ENCODE measurements at places on chromosomes 4 and X.
A peak's percentile ranks its signal among the peaks of the same experiment; 100 is the strongest.

DNA sequence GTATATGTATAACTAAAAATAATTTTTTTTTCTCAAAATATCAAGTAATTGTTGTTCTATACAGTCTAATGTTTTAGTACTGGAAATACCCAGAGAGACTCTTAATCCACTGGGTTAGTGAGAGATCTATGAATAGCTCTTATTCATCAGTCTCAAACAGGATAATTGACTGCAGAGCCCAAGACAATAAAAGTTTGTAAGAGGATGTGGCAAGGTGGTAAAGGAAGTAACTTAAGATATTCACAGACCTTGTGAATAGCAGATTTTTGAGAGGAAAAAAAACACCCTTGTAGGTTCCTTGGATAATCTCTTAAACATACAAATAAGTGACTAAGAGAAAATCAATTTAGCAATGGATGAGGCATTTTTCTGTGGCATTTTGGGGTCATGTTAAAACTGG is 210.9 kb upstream of the FAM241A start:
- DNase-seq = peak; percentile 3

GRCh38 chrX:20951016-20951810 is 423.0 kb upstream of the CNKSR2 start:
- no peak for DNase-seq

- no peak for DNase-seq
These were observed 181.0 kb upstream of the HCCS start for GRCh38 chrX:10930151-10930550.

GRCh38 chr4:87517621-87518020 is 11.6 kb downstream of the SPARCL1 start:
- no peak for DNase-seq

DNA sequence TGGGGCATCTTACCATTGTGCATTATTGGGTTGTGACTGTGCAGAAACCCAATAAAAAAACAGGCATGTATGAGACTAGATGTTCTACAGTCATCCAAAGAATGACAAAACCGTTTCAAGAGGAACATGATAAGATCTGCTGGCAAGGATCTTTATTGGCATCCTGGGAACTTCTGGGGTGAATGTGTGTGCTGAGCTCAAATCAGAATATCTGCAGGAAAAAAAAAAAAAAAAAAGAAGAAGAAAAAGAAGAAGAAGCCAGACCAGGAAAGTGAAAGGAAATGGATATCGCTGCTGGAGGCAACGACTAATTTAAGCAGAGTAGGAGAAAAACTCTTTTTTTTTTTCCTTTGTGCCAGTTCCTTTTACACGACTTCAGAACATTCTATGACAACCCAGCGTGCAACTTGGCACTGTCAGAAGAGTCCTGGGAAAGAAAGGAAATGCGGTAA is 484.2 kb upstream of the BOD1L1 start:
- DNase-seq = peak; percentile 7

DNA sequence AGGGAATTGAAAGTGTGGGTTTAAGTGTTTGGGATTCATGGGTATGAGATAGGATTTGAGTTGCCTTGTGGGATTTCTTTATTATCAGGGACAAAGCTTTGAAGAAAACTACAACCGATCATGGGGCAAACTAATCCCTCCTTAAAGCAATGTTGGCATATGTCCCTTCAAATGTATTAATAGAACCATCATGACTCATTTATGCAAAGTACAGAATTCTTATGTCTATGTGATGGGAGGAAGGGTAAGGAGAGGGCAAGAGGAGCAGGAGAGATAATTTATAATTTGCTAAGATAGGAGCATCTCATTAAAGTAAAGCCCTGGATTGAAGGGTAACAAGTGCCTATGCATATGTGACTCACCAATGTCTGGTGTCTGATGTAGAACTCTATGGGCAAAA is 94.2 kb downstream of the PHEX start:
- DNase-seq = no peak

- DNase-seq = no peak
These were observed 364.3 kb upstream of the CT83 start for GRCh38 chrX:116827063-116827462.

- DNase-seq = no peak
These were observed 188.3 kb upstream of the RPS6KA3 start for GRCh38 chrX:20455001-20455400.

- DNase-seq = no peak
These were observed 531.7 kb upstream of the FTHL17 start for GRCh38 chrX:31603411-31604120.

DNA sequence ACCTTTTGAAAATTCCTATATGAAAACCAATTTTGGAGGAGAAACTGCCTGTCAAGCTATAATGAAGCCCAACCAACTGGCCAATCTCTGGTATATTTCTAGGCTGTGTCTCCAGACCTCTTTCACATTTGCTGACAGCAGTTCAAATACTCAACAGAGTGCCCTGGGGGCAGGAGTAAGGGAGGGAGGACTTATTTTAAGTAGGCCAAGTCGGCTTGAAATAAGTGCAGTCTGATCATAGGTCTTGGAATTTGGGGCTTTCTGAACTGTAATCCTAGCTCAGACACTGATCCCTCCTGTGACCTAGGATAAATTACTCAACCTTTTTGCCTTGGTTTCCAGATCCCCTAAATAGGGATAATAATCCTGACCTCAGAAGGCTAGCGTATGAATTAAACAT is 59.4 kb upstream of the SLC7A11 start:
- DNase-seq = no peak

- DNase-seq = no peak
These were observed 181.6 kb downstream of the LARP7 start for GRCh38 chr4:112818594-112818965.

DNA sequence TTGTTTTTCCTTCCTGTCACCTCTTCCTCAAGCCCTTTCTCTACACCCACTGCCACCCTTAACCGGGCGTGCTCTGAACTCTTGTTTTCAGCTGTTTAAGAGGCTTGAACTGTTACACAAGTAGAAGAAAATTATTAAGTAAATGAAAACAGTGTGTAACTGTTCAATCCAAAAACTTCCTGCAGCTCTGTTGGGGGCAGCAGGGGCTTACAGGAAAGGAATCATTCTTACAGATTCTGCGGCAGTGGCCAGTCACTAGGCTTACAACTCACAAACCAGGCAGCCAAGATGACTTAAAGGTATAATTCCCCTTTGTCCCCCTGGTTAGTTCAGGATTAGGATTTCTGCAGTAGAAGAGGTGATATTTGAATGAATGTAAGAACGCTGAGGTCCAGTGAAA is 70.2 kb upstream of the ETNPPL start:
- no peak for DNase-seq

DNA sequence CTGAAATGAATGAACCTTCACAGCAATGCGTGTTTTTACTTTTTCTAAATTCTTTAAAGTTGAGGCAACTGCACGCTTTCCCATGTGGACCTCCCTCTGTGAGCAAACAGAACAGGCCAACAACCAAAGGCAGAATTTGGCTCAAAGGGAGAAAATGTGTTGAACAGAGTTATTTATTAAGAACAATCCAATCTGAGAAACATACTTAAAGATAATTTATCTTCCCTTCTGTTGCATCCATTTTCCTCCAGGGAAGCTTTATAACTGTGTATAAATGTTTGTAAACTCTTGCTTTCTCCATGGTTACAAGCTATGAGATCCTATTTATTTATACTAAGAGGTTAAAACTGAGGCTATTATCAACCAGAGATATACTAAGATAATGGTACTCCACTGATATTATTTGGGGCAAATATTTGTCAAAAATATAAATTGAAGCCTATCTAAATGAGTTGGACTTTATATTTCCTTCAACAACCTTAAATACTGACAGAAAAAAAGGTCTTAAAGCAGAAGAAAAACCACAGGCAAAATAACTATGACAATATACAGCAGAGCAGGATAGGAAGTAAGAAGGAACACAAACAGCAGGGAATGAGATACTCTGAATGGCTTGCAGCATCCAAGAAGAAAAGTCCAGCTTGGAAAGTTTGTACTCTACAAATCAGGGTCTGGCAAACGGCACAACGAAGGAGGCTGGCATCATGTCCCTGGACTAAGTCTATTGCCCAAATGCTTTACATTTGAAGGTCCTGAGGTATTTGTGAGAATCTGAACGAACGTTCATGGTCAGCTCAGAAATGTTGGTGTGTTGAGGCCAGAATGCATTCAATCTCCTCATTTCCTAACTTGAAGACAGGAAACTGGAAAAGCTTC is 663.2 kb upstream of the INTU start:
- no peak for DNase-seq

- DNase-seq = no peak
These were observed 123.7 kb downstream of the ARHGAP10 start for GRCh38 chr4:147855571-147856009.

- DNase-seq = no peak
These were observed 42.2 kb upstream of the AFAP1 start for GRCh38 chr4:7981738-7982394.

DNA sequence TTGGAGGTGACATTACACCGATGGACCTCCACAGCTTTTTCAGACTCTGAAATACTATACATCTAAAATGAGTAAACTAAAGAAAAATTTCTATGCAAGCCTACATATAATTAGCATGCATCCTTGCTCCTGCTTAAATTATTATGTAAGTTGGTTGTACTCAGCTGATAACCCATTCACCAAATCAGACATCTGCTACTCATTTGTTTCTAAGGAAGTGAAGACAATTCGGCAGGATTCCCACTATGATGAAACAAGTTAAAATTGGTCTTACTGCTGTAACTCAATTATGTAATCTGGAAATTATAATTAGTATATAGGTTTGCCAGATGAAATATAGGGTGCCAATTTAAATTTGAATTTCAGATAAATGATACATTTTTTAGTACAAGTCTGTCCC is 59.5 kb upstream of the FGF13 start:
- no peak for DNase-seq

DNA sequence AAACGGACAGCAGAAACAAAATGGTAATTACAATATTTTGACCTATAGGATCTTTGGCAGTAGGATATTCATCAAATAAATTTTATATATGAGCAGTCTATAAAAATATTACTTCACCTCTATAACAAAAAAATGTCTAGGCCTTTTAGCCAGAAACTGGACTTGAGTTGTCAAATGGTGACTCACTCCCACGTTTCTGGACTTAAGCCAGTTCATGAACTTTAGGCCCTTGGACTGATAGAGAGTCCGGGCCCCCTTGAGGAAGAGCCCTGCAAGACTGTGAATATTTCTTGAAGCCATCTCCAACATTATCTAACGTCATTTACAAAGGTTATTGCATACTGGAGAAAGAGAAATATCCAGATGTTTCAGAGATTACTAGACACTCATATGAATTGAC is 106.8 kb upstream of the FAM47A start:
- DNase-seq = no peak

DNA sequence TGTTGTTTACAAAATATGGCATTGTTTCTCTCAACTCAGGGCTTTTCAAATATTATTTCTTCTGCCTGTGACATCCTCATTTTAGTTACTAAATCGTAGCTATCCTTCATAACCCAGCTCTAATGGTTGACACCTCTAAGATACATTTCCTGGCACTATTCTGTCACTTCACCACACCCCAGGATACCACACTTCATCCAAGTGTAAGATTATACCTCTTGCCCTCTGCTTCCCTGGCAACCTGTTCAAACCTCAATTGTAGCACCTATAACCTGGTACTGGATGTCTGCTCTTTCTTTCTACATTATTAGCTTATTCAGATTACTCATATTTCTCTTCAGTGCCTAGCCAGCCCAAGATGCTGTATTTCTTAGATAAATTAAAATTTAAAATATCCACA is 175.7 kb upstream of the SPIN4 start:
- no peak for DNase-seq

DNA sequence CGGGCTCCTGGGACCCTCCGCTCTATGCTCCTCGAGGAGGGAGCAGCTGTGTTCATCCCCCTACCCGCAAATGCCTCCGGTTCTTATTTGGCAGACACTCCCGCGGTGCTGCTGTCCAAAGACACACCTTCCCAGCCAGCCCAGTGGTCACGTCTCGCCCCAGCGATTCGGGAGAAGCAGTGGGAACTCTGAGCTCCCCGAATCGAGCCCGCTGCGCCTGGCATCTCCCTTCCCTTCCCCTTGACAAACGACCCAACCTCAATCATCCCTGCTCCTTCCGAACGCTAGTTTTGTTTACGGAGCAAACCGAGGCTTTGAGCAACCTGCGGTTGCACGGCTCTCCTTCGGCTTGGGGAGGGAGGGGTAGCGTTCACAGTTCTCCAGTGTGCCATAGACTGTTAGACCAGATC is 317 bp upstream of the FRMPD4 start:
- DNase-seq = no peak

- DNase-seq = no peak
These were observed 108.3 kb downstream of the AFAP1 start for GRCh38 chr4:7831330-7831729.

- DNase-seq = no peak
These were observed 14.4 kb downstream of the GEMIN8 start for GRCh38 chrX:14015294-14015693.

DNA sequence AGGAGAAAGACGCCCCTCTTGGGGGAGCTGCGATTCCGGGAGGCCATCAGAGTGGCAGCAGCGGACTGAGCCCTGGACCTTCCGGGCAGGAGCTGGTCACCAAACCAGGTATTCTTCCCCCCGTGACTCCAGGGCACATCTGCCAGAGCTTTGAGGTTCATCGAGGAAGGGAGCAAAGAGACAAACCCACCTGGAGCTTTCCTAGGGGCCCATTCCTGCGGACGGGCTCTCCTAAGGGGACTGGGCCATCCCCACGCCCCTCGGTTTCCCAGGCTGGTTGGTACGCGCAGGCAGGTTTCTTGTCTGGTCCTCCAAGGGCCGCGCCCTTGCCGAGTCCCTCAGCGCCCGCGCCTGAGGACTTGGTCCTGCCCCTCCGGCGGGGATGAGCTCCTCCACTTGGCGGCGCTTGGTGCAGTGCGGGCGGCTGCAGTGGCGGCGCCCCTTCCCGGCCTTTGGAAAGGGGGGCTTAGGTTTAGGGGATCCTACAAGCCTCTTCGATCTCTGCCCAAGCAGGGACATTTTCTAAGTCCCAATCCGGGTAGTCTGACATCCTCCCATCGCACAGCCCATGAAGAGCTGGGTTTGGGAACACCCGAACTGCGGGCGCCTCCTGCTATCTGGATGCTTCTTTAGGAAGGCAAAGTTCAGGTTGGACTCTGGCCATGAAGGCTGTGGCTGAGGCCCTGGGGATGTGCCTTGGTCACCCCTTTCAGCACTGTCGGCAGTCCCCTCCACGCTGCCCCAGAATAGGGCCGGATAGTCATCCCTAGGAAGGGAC is 538 bp downstream of the STBD1 start:
- DNase-seq = peak; percentile 76

- no peak for DNase-seq
These were observed 1176.7 kb downstream of the NLGN4X start for GRCh38 chrX:5051831-5052491.

DNA sequence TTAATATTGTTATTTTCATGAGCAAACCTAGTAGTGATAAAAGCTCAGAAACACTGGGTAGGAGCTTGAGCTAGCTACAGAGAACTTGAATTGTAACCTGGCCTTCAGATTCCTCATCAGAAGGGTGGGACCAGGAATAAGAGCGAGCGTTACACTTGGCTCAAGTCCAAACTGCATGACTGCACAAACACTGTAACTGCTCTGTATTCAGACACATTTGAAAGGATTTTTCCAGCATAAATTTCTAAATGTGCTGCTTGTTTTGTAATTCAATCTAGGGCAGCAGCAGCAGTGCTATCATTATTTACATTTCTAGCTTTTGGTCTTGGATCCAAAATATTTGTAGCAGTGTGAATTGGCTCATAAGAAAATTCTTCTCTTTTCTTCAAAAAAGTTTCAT is 133.0 kb upstream of the TMLHE start:
- DNase-seq = no peak

- DNase-seq = no peak
These were observed 56.6 kb upstream of the TMEM184C start for GRCh38 chr4:147560625-147561024.

Data from NB4 (cell line).